Fibroblast of skin of right quadriceps (primary cell): ENCODE measurements at places on chromosomes 7 and 10.
A peak's percentile ranks its signal among the peaks of the same experiment; 100 is the strongest.

DNA sequence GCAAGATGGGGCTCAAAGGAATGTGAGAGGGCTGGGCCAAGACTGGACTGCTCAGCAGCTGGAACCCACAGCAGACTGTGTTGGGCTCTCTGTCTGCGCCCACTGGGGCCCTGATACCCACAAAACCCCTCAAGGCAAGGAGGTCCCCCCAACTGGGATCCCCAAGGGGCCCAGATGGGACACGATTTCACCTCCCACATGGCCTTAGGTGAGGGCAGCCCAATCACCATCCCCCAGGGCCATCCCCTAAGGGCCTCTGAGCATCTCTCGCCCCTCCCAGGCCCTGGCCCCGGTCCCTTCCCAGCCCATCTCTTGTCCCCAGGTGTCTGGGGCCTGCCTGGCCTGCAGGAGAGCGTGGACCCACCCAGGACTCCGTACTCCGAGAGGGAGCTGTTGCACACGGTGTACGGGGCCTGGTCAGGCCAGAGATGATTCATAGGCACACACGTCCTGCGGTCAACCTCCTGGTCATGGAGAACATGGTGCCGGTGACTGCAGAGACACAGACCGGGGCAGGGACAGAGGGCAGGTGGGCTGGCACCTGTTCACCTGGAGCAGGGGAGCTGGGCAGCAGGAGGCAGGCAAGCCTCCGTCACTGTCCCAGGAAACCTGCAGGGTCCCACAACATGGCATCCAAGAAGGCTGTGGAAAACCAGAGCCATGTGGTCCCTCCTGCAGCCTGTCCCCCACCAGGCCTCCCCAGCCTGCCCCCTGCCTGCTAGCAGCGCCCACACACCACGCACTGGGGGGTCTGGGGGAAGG lies 21.6 kb downstream of the OGDHL start:
- no peak for DNase-seq

DNA sequence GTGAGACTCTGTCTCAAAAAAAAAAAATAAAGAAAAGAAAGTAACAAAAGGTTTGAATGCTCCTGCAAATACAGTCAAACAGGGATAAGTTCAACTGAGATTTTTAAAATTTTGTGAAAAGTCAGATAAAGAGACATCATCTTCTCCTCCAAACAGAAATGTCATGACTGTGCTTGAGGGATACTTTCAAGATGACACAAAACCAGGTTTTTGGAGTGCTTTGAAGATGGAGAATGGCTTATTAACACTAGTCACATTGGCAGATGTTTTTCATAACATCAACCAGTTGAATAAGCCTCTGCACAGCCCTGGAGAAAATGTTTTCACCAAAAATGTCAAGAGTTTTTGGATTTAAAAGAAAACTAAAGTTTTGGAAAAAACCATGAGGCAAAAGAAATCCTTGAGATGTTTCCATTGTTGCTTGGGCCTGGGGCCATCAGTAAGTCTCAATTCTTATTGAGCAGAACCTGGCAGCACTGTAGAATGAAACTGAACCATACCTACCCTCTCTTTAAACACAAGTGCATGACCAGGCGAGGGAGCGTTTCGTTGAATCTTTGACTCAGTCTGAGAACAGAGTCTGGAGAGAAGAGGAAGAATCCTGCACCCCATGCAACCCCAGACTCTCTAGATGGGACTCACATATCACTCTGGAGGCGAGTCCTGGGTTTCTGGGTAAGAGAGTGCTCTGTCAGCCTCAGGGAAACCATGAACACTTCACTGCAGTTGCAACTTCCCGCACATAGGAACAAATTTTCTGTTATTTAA lies 37.4 kb upstream of the PRKCQ start:
- DNase-seq: no peak

- no peak for DNase-seq
These were observed 141.7 kb upstream of the COL1A2 start for GRCh38 chr7:94252971-94253370.

- DNase-seq: no peak
These were observed at the start of gene CDK5 for GRCh38 chr7:151057506-151057988. CDK5 (minus strand) TSS chr7:151057897; CDS start chr7:151057848, 49 bp downstream.

- DNase-seq: no peak
These were observed 138.2 kb upstream of the ADO start for GRCh38 chr10:62666275-62666674.

GRCh38 chr10:101562231-101562630 lies 25.8 kb downstream of the POLL start:
- DNase-seq: no peak

DNA sequence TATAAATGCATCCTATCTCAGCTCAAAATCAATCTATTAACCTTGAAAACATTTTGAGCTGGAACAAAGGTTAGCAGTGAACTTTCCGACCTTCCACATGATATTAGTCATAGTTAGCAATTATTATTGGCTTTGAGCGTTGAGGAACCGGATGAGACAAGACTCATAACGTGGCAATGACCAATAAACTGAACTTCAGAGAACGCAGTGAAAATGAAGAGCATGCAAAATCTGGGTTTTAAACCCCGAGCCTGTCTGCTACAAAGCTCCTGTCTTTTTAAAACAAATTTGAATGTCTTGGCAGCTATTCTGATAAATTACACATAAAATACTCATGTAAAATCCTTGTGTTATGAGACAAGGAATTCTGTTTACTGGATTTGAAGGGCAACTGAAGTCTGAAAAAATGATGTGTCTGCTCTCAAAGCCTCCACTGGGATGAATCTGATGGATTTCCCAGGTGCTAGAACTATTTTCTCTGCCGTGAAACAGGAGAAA lies 74.7 kb upstream of the ITGB1 start:
- DNase-seq: peak; percentile 79

DNA sequence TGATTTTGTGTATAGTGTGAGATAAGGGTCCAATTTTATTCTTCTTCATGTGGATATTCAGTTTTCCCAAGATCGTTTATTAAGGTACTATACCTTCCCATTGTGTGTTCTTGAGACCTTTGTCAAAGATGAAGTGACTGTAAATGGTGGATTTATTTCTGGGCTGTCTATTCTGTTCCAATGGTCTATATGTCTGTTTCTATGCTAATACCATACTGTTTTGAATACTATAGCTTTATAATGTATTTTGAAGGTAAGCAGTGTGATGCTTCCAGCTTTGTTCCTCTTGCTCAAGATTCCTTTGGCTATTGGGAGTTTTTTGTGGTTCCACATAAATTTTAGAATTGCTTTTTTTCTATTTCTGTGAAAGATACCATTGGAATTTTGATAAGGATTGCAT lies 8.7 kb upstream of the VWDE start:
- DNase-seq: no peak

GRCh38 chr10:24914148-24914547 lies 38.3 kb downstream of the PRTFDC1 start:
- no peak for DNase-seq

DNA sequence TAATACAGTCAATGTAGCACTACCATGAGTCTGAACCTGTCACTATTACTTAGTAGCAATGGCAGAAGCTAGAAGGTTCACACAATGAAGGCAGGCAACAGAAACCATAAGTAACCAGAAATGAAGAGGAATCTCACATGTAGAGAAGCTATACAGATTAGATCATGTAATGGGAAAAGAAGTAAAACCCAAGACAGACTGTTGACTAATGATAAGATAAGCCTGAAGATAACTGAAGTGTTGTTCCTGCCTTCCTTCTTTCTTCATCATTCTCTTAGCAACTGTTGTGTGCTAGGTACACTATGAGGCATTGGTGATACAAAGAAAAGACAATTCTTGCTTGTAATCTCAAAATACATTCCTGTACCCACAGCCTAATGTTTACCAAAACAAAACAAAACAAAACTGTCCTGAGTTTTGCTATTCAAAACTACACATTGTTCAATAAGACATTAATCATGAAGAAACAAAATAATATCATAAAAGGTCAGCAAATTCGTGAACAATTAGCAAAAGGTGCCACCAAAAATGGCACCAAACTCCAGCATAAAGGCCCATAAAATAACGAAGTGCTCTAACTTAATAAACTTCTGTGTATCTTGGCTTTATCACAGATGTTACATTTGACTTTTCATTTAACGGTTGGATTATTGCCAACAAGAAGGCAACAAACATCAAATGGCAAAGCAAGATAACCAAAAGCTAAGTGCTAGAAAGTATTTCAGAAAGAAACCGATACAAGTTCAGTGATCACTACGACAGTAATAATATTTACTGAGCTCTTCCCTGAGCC lies 27.1 kb downstream of the ZNF800 start:
- no peak for DNase-seq

DNA sequence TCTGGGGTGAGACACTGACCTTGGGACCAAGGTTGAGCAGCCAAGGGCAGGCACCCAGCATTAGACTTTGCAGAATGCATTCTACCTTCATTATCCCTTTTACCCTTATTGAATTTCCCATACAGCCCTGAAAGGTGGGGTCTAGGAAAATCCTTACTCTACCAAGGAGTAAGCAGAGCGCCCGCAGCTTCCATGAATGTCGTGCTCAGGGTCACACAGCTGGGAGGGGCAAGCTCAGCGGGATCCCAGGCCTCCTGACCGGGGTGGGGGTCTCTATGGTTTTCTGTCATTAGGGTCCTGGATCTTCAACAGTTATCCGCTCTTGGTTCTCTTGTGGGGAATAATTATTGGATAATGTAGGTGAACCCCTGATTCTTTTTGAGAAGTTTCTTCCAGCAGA lies 30.7 kb upstream of the BTBD16 start:
- DNase-seq: no peak

DNA sequence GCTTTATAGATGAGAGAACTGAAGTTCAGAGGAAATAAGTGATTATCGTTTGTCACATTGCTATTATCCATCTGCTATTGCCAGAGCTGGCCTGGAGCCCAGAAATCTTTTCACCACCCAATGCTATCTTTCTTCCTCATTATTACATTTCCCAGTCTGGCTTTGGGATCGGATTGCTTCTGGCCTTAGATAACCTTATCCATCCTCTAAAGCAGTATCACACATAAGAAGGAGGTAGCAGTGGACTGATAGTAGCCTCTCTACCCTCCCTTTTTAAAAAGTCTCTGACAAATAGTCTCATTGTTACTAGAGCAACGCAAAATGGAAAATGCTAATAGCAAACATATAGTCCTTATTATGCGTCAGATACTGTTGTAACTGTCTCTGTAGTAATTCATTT lies 1.3 kb upstream of the CLDN12 start:
- peak; percentile 62 for DNase-seq

GRCh38 chr7:6438427-6438826 lies 9.3 kb downstream of the DAGLB start:
- DNase-seq: no peak

- peak; percentile 76 for DNase-seq
These were observed 155.4 kb downstream of the NEURL1 start for GRCh38 chr10:103648636-103649532.

DNA sequence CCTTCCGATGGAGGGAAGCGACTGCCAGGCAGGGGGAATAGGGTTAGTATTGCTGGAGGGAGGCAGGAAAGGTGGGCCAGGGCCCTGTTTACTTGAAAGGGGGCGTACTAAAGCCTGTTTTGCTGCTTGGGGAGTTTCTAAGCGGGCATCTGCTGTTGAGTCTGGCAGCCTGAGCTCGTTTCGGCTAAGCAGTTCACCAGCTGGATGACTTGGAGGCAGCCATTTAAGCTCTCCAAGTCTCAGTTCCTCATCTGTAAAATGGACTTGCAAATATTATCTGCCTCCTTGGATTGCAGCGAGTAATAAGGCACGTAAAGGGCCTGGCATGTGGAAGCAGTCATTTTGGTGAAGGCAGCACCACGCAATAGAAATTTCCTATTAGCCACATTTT lies 44.0 kb downstream of the LDB3 start:
- DNase-seq: no peak

- DNase-seq: peak; percentile 58
These were observed at the start of gene VSTM4 for GRCh38 chr10:49115015-49115795. VSTM4 (minus strand) TSS chr10:49115522; CDS start chr10:49115485, 37 bp downstream.

- DNase-seq: no peak
These were observed 121.2 kb downstream of the MLLT10 start for GRCh38 chr10:21655236-21655635.

GRCh38 chr10:43685744-43686143 lies 37.1 kb upstream of the ZNF32 start:
- no peak for DNase-seq

- no peak for DNase-seq
These were observed 63.0 kb downstream of the HELLS start for GRCh38 chr10:94608559-94608958.

GRCh38 chr7:35874886-35875285 lies 74.0 kb downstream of the SEPTIN7 start:
- peak; percentile 30 for DNase-seq

DNA sequence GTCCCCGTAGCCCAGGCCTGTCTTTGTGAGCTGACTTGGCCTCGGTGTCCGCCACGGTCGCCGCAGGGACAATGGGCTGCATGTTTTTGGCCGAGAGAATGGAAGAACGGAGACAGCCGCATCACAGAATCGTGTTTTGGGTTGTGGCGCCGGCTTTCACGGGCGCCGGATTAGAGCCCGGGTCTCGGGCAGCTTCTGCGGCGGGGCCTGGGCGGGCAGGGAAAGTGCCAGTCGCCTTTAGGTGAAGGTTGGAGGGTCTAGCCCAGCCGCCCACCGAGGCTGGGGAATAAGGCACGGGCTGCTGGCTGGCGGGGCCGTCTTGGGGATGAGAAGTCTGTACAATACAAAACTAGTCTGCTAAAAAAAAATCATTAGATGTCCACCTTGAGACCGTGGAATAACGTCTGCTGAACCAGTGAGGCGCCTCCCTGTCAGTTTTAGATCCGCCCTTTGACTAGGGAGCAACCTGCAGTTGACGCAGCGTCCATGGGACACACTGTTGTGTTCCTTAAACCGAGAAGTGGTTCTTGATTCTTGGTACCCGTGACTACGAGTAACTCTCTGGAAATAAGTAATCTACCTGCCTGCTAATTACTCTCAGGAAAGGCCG lies 577 bp downstream of the DNAJB9 start:
- DNase-seq: peak; percentile 23

- peak; percentile 76 for DNase-seq
These were observed 15.1 kb upstream of the RHOBTB1 start for GRCh38 chr10:60958892-60959601.

GRCh38 chr7:35463751-35464150 lies 209.9 kb upstream of the TBX20 start:
- no peak for DNase-seq

DNA sequence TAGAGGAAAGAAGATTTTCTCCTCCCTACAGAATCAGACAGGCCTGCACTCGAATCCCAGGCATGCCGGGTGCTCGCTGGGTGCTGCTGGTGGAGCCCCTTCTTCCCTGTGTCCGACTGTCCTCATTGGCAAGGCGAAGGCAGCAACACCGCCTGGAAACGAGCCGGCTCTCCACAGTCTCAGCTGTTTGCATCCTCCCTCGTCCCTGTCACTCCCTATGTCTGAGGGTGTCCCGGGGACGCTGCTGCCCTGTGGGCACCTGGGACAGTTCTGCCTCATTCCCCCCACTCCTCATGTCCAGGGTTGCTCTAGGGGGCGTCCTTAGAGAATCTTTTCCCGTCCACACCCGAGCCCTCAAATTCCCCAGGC lies 31.6 kb upstream of the TMEM72 start:
- no peak for DNase-seq

DNA sequence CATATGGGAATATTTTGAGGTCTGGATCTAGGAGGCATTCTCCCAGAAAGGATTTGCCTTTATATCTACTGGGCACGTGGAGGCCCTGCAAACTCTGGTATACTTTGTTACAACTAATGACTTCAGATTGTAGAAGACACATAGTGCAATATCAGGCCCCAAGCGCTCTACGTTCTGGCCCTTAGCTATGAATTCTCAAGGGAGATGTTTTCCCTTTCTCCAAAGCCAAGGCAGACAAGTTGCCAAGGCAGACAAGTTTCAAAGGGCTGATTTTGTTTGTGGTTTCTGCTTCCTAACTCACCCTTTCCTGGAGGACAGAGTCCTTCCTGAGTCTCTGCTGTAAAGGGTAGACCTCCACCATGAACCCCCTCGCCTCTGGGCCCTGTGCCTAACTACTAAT lies 99.4 kb upstream of the CTTNBP2 start:
- no peak for DNase-seq

- peak; percentile 20 for DNase-seq
These were observed 165.7 kb downstream of the HECW1 start for GRCh38 chr7:43278088-43278644.
